Stimulated activated CD4-positive, alpha-beta T cell treated with anti-CD3 and anti-CD28 coated beads, TNF-alpha, amount 100 ng/mL, for 4 hours (primary cell): ENCODE measurements at places on chromosomes 7 and 10.

GRCh38 chr7:138727336-138728099 is 26.4 kb upstream of the SVOPL start:
- DNase-seq = no peak

- DNase-seq = no peak
Observed at GRCh38 chr7:29369909-29370488, 175.4 kb downstream of the CHN2 start.

DNA sequence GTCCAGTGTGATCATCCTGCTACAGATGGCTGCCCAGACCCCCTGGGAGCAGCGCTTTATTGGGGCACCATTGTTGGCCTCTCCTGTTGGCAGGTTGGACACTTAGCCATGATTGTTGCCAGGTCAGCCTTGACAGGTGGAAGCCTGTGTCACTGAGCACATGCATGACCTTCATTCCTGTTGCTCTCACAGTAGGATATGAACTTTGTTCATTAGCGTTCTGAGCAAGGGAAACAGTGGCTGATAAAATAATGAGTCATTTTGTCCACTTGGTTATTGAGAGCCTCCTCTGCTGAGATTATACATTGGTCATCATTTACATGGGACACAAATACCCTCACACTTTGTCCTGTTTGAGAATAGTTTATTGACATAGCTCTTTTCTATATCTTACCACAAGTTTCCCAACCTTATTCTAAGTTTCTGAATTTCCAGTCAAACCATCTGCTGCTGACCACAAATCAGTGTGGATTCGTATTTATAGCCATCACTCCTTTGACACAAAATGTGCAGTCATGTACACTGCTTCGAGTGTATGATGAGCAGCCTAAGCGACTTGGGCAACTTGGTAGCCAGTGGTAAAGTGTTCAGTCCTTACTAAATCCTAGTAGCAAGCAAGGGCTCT is 102.6 kb downstream of the TPST1 start:
- no peak for DNase-seq

GRCh38 chr7:124310934-124311390 is 278.1 kb upstream of the TMEM229A start:
- DNase-seq = no peak

- DNase-seq = no peak
Observed at GRCh38 chr10:12018438-12019282, 23.9 kb downstream of the UPF2 start.

DNA sequence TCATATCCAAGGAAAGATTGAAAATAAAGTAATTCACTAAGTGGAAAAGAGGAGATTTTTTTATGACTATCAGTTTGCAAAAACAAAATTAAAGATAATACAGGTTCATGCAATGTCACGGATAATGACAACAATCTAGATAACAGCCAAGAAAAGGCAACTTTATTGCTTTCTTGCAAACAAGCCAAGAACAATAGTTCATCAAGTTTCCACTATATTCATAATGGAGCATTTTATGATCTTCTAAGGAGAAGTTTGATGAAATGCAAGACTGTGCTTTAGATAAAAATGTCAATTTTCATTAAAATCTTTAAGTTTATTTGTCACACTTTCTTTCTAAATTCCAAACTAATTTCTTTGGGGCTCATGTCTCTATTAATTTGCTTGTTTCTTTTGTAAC is 53.9 kb upstream of the NRP1 start:
- DNase-seq = no peak

DNA sequence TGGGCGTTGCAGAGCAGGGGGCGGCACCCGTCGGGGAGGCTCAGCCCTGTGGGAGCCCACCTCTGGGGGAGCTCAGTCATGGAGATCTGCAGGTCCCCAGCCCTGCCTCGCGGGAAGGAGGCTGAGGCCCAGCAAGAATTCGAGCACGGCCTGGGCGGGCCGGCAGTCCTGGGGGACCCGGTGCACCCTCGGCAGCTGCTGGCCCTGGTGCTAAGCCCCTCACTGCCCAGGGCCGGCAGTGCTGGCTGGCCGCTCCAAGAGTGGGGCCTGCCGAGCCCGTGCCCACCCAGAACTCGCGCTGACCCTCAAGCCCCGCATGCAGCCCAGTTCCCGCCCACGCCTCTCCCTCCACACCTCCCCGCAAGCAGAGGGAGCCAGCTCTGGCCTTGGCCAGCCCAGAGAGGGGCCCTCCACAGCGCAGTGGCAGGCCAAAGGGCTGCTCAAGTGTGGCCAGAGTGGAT is 76.2 kb downstream of the TMEM26 start:
- no peak for DNase-seq
